Cortex of kidney (tissue), 1 donor: ENCODE measurements at places on chromosomes 3 and 15.

GRCh38 chr3:43627360-43627759, 5.5 kb upstream of the ANO10 start:
- DNase-seq: no peak

GRCh38 chr15:94352636-94353487, 121.5 kb downstream of the MCTP2 start:
- DNase-seq: no peak

DNA sequence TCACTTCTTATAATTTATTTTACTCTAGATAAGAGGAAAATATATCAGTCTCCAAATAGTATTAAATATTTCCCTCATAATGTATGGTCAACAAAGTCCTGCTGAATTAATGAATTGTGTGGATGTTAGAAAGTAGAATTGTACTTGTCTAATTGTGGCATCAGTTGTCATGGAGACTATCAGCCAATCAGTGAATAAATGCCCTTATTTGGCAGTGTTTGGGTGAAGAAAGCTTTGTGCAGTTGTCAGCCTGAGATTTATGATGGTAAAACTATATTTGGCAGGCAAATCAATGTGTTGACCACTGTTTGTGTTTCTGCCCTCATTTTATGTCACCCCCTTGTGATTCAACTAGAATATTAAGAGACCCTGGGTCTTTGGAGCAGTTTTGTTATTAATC, 293.6 kb upstream of the MDFIC2 start:
- no peak for DNase-seq

DNA sequence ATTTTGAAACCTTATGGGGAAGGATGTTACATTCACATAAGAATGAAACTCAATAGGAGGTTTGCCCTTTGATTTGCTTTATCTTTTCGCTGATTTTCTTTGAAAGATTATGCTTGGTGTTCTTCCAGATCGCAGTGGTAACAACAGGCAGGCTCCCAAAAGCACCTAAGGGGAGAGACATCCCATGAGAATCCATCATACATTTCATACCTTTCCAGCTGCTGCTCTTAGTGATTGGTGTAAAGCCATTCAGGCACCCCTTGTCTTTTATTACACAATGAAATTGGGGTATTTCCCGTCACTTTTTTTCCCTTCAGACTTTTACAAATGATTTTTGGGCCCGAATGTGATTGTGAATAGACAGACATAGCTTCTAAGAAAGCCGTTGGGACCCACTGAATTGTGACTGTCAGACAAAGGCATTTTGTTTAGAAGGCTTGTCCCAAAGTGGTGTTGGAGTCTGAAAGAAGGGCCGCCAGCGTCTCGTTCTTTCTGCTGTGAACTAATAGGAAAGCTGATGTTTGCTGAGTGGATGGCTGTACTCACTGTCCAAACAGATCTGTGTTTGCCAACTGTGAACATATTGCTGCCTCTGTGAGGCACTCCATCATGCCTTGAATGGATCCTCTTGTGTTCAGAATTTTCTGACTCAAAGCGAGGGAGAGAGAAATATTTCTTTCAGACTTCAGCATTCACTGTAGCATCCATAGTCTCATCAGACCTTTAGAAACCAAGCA, 164.3 kb downstream of the FNDC3B start:
- DNase-seq: no peak

DNA sequence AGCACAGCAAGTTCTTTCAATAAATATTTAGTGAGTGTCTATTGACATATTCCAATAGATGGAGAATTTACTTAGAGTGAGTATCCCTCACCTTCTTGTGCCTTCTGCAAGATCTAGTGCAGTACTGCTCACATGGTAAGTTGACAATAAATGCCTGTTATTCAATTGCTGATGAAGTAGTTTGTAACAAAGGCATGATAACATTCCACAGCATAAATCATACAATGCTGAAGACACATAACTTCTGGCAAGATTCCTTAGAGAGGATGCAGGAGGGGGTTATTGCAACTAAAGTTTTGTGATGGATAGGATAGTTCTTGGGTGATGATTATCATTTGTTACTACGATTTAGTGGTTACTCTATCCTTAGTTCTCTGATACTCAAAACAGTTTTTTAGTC, 112.2 kb upstream of the RBMS3 start:
- no peak for DNase-seq

- DNase-seq: no peak
Measured at GRCh38 chr3:132445817-132446216, 28.5 kb downstream of the DNAJC13 start.

DNA sequence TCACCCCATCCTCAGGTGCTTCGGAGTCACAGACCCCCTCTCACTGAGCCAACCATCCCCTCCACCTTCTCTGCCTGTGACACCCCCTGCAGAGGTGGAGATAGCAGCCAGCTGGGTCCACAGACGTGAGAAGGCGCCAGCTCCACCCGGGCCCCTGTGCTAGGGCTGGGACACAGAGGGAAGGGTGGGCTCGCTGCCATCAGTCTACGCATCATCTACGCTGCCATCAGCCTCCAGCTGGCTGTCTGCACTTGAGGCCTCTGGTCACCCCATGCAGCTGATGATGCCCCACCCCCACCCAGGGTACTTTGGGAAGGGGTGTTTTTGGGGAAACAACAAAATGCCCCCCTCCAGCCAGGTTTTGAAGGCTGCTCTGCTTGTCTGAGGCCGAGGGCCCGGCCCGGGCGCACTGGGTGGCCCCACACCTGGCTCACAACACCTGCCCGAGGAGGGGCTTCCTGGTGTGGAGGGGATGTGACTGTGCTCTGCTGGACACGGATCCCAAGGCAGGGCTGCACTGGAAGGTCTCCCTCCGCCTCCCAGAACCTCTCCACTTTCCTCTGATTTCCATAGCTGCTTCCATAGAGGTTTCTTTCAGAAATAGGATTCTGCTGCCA, 163.4 kb upstream of the IQSEC1 start:
- no peak for DNase-seq

DNA sequence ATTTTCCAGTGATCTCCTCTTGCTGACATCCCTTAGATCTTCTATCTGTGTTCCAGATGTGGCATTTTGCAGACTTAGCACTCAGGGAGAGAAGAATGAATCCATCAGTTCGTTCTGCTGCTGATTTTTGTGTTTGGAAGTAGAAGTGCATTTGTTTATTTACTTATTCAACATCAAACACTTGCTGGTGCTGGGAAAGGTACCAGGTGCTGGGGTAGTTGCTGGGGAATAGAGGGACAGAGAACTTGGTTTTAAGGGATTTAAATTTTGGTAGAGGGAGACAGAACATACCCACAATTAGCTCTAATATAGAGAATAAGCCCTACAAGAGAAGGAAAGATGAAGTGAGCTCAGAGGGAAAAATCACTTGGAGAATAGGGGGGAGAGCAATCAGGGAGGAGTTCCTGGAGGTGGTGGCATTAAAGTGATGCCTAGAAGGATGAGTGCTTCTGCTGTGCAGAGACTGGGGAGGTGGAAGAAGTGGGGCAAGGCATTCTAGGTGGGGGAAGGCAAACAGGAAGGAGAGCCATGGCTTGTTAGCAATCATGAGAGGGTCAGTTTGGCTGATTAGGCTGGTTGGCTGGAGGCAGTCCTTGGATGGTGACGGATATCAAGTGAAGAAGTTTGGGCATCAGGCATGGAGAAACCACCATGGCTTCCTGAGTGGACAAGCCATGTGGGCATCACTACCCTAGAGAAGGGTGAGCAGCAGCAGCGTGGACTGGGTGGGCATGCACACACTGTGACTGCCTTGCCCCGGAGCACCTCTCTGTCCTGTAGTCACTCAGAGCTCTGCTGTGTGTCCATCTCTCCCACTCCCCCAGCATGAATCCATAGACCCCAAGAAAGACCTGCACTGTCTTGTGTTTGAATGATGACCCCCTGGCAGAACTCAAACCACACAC, 197.3 kb downstream of the OPA1 start:
- no peak for DNase-seq

DNA sequence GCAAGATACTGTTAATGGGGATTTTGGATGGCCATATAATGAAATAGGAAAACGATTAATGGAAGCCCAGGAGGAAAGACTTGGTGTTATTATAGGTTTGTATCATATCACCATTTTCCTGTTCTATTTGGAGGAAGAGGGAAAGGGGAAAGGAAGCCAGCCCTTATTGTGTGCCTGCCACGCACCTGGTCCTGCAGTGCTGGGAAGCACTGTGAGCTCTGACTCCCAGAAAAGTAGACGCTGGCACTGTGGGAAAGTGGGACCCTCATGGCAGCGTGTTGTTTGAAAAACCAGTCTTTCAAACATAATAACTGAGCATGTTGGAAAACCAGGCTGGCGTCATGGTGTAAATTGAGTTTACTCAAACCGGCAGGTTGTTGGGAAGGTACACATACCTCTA, 22.0 kb downstream of the CGNL1 start:
- DNase-seq: no peak

DNA sequence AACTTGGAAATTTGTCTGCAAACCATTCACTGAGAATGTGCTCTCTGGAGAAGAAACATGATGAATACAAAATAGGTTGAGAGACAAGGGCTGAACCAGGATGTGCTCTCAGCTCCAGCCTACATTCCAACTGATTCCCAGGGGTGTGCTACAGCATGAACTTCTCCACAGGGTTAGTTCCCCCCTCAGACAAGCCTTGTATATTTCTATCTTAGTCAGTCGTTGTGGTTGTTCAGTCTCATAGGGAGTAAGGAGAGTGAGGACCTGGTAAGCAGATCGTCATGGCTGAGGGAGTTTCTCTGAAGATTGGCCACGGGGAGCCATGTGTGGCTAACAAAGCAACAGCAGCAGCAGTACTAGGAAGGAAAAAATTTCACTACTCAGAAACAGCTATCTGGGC, 919.7 kb upstream of the CADM2 start:
- no peak for DNase-seq

DNA sequence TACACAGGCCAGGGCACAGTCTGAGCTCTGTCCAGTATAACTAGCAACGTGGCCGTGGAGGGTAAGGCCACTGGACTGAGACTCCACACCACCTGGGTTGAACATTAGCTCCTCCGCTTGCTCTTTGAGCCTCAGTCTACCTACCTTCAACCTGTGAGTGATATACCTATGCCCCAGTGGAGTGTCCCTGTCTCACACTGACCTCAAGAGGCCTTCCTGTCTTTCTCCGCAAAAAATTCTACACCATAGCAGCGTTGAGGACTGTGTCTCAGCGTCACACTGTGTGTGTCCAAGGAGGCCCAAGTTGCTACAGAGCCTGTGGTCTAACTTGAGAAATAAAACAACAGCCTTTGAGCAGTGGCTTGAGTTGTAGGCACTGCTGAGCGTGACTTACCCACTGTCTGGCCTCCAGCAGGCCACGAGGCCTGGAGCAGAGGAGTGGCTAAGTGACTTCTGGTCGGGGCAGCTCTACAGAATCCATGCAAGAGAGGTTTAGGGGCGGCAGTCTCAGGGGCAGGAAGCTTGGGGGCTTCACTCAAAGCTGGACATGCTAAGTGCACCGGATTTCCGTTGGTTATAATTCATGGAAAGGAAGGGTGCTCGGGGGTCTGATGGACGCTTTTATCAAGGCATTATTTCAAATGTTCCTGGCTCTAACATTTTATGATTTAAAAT, 2.0 kb upstream of the MGLL start:
- DNase-seq: no peak

DNA sequence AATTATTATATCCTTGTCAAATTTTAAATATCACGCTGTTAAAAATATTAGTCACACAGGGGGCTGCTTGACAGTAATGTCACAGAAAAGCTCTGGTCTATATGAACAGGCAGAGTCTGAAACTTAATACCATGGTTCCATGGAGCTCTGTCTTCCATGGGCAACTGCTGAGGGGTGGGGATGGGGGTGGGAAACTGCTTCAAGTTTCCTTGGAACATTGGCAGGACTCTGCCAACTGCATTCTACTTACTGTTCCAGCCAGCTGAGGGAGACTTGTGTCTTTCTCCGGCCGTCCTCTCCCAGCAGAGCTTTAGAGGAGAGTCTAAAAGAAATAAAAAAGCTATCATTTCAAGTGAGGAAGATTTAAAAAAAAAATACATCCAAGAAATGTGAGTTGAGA, 348.7 kb downstream of the ZIC1 start:
- no peak for DNase-seq

DNA sequence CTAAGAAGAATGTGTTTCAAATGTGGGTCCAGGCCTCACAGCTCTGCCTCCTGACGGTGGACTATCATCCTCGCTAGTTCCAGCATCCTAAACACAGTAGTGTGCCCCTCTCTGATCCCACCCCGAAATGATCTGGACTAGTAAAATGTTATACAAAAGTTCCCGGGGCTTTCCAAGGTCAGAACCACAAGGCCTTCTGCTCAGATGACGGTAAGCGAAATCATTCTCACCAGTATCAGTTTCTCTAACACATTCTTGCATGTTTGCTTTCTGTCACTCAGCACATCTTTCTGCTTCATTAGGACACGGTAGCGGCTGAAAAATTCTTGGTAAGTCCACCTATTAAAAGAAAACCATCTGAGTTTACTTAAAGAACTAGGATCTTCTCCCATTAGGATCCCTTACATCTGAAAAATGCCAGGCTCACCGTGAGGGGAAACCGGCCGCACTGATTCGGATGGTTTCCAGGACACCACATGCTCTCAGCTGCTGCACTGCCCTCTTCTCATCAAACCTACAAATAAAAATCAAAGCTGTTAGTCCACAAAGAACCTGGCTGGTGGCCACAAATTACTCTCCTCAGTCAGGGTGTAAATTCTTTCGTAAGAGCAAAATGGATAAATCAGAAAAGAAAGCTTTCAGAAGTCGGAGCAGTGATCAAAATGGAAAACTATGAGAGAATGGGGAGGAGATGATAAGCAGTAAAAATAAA, 83.9 kb upstream of the MYO5C start:
- DNase-seq: no peak

- no peak for DNase-seq
Measured at GRCh38 chr3:135228201-135228600, 433.1 kb downstream of the EPHB1 start.

DNA sequence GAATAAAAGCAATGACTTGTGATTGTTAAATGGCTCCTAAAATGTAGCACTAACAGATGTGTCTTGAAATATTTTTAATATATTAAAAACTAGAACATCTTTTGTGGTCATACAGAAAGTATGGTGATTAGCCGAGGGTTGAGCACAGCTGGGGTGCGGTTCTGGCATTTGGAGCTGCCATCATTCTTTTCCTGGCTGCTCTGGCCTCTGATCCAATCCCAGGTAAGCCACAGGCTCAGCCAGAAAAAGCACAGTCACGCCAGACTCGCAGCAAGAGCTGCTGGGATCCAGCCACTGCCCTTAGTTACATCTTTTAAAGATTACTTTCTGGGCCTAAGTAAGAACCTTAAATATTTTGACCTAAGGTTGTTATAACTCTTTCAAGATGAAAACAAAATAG, 196.8 kb downstream of the PLCL2 start:
- no peak for DNase-seq

- no peak for DNase-seq
Measured at GRCh38 chr3:186810336-186810996, 4.2 kb upstream of the RFC4 start.

GRCh38 chr15:89175617-89176191, 45.7 kb downstream of the RLBP1 start:
- DNase-seq: no peak

- no peak for DNase-seq
Measured at GRCh38 chr3:187013159-187013716, 82.9 kb downstream of the ST6GAL1 start.

- no peak for DNase-seq
Measured at GRCh38 chr3:190870127-190870526, 7.6 kb upstream of the GMNC start.

- DNase-seq: no peak
Measured at GRCh38 chr15:100703671-100704070, 101.3 kb downstream of the ASB7 start.
